RKO (cell line): ENCODE measurements at places on chromosomes 16 and 17.

- no peak for DNase-seq
Measured at GRCh38 chr17:45784293-45784740, at the start of gene CRHR1. Gene CRHR1 (plus strand): TSS chr17:45784320. CDS start chr17:45784545, 225 bp downstream.

DNA sequence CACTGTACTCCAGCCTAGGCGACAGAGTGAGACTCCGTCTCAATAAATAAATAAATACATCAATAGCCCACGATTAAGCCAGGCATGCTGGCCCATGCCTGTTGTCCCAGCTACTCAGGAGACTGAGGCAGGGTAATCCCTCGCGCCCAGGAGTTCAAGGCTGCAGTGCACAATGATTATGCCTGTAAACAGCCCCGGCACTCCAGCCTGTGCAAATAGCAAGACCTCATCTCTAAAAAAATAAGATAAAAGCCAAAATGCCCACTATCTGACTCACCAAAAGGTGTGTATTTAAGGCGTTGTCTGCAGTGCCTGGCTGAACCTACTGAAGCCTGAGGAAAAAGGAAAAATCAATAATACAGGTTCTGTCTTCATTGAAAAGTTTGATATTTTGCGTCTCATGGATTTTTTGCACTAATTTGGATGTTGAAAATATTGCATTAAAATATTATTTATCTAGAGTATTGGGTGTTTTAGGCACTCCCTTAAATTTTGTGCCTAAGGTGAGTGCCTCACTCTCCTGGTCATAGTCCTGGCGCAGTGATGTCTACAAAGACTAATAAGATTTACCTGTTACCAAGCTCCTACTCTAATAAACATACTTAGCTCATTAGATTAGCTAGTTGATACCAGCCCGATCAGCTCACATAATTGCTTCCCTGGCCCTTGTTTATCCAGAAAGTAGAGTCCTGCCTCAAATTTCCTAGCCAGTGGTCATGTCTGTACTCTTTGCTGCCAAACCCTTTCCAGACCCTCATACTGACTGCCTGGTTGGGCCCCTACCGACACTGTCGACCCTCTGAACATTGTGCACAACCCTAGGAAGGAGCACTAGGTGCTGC lies 24.7 kb upstream of the TOB1 start:
- DNase-seq, result no peak

- DNase-seq, result no peak
Measured at GRCh38 chr16:84496991-84497390, 7.5 kb downstream of the MEAK7 start.

GRCh38 chr17:70407506-70407905 lies 238.2 kb downstream of the KCNJ2 start:
- no peak for DNase-seq

GRCh38 chr17:64174686-64175456 lies 44.9 kb upstream of the ERN1 start:
- no peak for DNase-seq

DNA sequence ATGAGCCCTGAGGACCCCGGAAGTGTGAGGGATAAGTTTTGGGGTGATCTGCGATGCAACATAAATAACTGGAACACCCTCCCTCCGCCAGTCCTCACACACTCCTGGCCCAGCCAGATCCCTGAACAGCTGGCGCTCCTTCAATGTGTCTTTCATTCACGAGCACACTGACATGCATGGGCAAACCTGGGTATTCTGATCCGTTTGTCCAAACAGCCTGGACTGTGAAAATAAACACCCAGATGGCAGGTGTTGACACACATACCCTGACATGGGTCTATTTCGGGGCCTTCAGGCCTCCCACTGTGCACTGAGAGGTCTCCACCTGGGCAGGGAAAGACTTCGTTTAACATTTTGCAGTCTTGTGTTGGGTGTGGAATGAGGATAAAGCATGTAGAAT lies 3.0 kb upstream of the CPNE2 start:
- DNase-seq, result no peak

GRCh38 chr17:65667656-65668055 lies 106.2 kb upstream of the AXIN2 start:
- DNase-seq, result no peak

GRCh38 chr17:49753959-49754391 lies 10.0 kb downstream of the FAM117A start:
- DNase-seq, result no peak

GRCh38 chr17:8159032-8159400 lies 3.7 kb downstream of the VAMP2 start:
- DNase-seq, result no peak

DNA sequence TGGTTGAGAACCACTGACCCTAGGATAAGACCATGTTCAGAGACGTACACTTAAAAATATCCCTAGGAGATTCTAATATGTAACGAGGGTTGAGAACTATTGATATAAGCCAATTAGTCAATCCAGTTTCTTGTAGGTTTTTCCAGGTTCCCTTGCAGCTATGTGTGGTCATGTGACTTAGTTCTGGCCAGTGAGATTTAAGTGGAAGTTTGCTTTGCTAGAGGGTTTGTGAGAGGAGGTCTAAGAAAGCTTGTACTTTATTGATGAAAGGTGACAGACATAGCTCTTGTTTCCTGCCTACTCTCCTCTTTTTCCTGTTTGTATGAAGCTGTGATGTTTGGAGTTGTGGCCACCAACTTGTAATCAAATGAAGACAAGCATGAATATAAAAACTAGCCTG lies 110.1 kb upstream of the SIAH1 start:
- DNase-seq, result no peak
